Adipocyte (in vitro differentiated cells): ENCODE measurements at places on chromosomes 5 and 9.

DNA sequence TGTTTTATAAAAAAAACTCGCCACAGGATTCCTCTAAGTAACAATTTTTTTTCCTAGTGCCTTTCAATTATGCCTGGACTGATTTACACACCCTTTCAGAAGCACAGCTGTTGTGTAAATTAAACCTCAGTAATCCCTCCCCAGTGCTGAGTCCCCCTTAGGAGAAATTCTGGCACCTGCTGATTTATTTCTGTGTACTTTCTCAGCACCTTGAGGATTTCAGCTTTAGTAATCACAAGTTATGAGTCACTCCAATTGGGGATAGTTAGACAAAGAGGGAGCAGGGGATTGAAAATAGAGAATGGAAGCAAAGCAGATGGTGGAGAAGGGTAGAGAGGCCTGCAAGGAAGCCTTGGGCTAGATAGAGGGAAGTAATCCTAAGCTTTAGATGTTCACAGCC lies 171.7 kb downstream of the TTLL11 start:
- no peak for DNase-seq

GRCh38 chr5:83472508-83473345 lies 1.2 kb downstream of the VCAN start:
- DNase-seq = peak; percentile 85

DNA sequence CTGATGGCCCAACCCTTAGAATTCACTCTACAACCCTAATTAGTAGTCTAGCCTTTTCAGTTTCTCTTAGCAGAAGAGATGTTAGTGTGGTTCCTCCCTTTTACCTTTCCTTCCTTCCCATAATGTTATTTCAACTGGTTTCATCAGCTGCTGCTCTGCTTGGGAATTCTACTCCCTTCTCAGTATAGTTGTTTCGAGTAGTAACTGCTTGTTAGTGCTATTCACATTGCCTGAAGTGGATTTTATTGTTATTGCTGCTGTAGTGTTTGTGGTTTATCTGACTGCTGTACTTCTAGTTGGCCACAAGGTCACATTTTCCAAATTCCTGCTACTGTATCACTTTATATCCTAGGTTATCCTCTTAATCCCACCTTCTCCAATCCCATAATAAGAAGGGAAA lies 29.7 kb downstream of the SMIM15 start:
- peak; percentile 35 for DNase-seq

GRCh38 chr5:1130218-1130946 lies 18.5 kb upstream of the SLC12A7 start:
- no peak for DNase-seq

DNA sequence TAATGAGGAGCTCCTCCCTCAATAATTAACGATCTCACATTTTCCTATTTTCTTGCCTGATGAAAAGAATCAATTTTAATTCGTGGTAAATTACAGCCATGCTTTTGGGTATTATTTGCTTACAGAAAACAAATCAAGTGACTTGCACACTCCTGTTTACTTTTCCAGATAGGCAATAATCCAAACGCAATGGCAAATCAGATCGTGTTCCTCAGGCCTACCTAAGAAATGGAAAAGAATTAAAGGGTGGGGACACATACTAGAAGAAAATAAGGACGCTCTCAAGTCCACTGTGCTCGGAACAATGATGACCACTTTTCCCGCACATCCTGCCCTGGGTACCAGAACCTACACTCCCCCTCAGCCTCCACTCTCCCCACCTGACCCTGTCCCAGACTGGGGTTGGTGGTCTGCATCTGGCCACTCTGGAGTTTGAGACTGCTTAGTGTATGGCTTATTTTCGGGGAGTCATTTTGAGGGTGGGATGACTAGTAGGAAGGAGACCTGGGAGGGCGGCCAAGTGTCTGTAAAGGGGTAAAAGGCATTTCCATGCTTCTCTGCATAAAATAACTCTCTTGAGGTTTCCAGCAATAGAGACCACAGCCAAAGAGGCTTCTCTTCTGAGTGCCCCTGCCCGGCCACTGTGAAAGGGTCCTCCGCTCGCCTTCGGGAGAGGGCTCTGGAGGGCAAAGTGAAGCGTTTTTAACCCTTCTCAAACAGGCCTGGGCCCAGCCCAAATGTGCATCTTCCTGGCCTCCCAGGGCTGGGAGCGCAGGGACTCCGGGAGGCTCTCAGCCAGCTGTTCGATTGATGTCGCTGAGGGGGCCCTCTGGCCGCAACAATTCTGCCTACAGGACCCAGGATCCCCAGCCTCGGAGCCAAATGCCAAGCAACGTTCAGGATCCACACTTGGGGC lies 4.5 kb upstream of the OTP start:
- DNase-seq = no peak

GRCh38 chr5:91224969-91225368 lies 158.1 kb downstream of the ARRDC3 start:
- no peak for DNase-seq
